Left renal pelvis (tissue), 4 donors: ENCODE measurements at places on chromosomes 7 and 10.

- DNase-seq = no peak
Measured at GRCh38 chr7:152568972-152569371, 107.0 kb downstream of the XRCC2 start.

- no peak for DNase-seq
Measured at GRCh38 chr7:88090671-88091070, 129.2 kb downstream of the SRI start.

GRCh38 chr10:68261132-68261856, 29.4 kb upstream of the ATOH7 start:
- DNase-seq = no peak

DNA sequence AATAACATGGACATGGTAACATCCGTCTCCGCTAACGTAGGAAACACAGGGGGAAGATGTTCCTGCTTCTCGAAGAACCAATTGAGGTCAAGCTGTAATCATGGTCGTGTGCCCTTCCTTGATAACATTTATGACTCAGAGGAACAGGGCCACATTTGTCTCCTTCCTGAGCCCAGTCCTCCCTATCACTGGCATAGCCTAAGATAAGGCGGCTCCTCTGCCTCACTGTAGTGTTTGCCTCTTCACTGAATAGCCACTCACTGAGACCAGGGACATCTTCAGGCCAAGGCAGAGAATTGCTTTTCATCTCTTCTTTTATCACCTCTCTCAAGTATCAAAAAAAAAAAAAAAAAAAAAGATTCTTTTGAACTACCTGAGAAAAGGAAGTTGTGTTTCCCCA, 5.4 kb upstream of the GRM8 start:
- no peak for DNase-seq

DNA sequence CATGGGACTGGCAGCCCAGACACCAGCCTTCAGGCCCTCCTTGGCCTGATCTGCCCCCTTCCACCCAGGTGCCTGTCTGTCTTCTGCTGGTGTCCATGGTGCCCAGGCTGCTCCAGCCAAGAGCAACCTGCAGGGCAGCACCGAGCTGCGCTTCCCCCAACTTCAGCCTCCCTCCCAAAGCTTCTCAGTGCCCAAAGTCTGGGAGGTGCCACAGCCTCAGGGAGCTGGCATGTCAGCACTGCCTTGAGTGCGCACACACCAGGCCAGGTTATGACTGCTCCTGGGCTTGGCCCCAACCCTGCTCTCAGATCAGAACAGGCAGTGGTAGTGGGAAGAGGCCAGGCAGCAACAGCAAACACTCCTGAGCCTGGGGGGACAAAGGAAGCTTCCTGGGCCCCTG, 304.6 kb upstream of the NRG3 start:
- DNase-seq = no peak

DNA sequence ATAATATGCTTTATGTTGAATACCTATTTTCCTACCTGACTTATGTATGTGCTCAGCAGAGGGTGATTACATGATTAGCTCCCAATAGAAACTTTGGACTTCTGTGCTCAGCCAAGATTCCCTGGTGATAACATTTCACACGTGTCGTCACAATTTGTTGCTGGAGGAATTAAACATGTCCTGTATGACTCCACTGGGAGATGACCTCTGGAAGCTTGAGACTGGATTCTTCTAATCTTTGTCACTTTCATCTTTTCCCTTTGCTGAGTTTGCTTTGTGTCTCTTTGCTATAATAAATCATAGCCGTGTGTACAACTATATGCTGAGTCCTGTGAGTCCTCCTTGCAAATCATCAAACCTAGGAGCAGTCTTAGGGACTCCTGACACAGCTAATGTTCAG, 120.9 kb upstream of the LRRTM3 start:
- DNase-seq = no peak

GRCh38 chr10:18261768-18262231, 121.6 kb downstream of the CACNB2 start:
- DNase-seq = no peak

DNA sequence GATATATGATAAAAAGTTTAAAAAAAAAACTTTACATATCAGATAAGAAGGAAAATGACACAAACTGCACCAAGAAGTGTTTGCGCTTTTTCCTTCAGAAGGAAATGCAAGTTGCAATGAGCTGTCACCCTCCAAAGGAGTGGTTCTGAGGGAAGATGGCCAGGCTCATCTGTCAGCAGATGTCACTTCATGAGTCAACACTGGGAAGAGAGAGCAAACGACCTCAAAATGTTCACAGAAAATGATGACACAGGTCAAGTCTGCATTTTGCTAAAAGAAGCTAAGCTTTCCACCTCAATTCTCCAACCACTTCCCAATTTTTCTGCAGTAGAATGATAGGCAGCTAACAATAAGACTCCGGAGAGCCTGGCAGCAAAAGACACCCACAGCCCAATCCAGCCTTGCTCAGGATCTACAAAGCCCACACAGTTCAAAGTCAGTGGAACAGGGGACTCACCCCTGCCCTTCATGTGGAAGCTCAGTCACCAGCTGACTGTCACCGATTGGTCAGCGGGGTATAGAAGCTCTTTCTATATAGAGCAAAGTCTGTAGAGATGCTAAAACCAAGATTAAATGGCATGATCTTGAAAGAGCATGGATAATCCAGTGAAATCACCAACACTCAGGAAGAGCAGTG, 155.1 kb upstream of the NEBL start:
- no peak for DNase-seq

GRCh38 chr10:24974976-24975375, 22.6 kb upstream of the PRTFDC1 start:
- no peak for DNase-seq

GRCh38 chr7:33024189-33024757, 38.3 kb downstream of the NT5C3A start:
- DNase-seq = no peak

GRCh38 chr10:126425489-126426065, 37.3 kb upstream of the ADAM12 start:
- DNase-seq = no peak

- no peak for DNase-seq
Measured at GRCh38 chr7:51255536-51256208, 60.9 kb downstream of the COBL start.

DNA sequence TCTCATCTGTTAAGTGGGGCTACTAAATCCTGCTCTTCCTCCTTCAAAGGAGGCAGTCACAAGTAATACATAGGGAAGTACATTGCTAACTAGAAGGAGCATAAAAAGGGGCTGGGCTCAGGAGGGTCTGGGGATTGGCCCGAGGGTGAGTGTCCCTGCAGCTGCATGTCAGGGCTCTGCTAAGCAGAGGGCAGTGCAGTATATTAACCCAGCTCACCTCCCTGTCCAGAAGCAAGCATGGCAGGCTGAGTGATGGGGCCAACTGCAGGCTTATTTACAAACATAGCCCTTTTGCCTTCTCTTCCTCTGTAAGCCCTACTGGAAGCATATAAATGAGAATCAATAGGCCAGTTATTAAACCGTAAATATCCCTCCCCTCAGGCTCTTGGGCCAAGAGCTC, 143.2 kb upstream of the PCBD1 start:
- no peak for DNase-seq

GRCh38 chr7:45679516-45679915, 105.3 kb downstream of the ADCY1 start:
- DNase-seq = no peak

DNA sequence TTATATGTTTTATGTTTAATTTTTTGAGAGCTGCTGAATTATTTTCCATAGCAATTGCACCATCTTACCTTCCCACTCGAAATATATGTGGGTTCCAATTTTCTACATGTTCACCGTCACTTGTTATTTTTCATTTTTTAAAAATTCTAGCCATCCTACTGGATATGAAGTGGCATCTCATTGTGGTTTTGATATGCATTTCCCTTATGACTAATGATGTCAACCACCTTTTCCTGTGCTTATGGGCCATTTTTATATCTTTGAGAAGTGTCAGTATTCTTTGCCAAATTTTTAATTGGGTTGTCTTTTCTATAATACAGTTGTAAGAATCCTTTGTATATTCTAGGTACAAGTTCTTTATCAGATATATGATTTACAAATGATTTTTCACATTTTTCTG, 27.8 kb downstream of the NHLRC2 start:
- DNase-seq = no peak

DNA sequence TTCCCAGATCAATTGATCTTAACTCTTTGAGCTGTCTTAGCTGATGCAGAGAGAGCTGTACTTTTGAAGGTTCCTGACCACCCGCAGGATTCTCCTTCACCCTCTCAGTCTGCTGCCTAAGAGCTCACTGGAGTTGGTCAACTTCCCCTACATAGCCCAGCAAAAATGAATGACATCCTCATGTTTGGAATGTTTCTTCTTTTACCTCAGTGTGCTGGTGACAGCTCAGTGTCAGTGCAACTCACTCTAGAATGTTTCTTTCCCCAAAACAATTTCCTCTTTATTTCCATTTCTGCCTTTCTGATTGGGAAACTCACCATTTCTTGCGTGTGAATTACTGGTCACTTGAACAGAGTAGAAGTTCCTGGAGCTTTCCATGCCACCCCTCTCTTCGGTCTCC, 48.7 kb downstream of the LSMEM1 start:
- no peak for DNase-seq

DNA sequence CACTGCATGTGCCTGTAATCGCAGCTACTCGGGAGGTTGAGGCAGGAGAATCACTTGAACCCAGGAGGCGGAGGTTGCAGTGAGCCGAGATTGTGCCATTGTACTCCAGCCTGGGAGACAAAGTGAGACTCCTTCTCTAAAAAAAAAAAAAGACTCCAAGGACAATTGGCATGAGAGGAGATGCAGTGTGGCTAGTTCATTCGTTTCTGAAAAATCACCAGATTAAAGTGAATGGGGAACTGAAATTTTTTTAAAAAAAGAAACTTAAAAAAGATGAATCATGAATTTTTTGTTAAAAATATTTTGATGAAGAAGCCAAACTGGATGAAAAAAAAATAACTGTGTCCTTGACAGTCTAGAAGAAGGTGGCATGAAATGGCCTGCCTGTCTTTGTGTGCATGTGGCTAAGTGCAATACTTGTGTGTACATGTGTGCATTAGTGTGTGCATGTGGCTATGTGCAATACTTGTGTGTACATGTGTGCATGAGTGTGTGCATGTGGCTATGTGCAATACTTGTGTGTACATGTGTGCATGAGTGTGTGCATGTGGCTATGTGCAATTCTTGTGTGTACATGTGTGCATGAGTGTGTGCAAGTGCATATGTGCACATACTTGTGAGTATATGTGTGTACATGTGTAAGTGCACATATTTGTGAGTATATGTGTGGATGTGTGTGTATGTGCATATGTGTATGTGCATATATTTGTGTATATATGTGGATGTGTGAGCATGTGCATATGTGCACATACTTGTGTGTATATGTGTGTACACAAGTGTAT, 391.7 kb upstream of the KLF6 start:
- no peak for DNase-seq

DNA sequence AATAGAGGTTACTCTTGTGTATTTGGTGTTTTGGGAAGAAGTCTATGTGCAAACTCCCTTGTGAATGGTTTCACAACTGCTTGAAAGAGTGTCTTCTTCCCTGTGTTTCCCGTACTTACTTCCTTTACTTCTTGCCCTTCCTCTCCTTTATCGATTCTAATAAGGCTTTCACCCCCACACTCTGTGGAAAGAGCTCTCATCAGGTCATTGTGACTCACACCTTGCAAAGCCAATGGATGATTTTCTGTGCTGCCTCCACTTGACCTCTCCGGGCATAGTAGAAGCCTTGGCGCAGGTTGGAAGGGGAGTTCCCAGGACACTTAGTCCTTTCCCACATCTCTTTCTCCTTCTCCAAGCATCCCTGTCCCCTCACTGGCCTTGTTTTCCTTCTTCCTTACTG, 6.2 kb upstream of the TSPAN15 start:
- no peak for DNase-seq

- no peak for DNase-seq
Measured at GRCh38 chr7:39880556-39880955, 69.5 kb upstream of the CDK13 start.

DNA sequence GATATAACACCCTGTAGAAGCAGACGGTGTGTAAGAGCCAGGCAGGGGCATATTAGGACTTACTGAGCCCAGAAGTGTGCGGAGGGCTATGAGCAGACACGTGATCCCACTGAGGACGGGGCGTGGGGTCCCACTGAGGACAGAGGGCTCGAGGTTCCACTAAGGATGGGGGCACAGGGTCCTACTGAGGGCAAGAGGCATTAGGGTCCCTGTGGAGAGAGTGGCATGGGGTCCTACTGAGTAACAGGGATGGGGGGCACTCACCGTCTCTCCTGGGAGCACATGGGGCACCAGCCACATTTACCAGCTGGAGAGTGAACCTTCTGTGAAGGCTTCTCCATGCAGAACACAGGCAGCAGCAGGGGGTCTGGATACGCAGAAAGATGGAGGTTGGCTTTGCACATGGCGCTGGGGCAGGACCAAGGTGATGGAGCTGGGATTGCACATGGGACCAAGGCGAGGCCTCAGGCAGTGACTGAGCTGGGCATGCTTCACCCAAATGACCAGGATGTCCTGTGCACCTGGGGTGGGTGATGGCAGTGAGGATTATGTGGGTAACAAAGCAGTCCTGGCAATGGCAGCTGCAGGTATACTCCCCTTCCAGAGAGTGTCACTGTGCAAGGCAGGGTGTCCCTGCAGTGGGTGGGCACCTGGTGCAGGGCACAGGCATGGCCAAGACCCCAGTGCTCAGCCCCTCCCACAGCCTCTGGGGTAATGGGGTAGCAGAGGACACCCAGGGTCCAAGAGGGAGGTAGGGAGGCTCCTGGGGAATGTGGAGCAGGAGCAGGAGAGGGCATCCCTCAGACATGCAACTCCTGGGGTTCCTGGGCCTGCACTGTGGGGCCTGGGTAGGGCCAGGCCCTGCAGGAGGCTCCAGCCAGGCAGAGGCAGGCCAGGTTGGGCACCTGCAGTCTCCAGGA, 278.1 kb downstream of the TCERG1L start:
- DNase-seq = no peak

DNA sequence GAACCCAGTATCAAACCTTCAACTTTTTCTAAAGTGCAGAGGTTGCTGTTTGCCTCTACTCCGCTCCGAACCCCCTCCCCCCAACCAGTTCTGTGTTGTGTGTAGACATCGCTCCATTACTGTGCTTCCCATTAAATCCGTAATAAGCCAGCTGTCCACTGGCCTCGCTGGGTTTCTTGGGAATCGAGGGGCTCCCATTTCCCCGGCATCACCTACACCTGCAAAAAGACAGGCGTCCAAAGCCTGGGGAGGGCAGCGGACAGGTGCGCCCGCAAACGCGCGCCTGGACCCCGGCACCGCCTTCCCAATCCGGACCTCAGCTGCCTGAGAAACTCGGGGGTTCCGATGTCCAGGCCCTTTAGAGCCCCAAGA, 631 bp downstream of the RTKN2 start:
- DNase-seq = no peak

DNA sequence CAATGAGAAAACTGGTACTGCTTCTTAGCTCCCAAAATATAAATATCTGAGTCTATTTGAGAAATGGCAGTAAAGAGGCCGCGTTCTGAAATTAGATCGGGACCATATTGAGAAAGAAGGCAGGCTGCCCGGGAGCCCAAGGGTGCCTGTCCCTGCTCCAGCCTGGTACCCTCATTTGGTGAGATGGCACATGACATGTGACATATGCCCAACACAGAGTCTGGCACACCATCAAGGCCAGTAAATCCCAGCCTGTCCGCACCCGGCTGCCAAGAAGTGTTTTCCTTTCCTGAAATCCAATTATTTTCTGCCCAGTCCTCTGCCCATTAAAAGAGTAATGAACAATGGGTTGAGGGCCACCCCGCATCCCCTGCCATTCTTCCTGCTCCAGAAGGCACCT, 66.4 kb downstream of the CDH23 start:
- no peak for DNase-seq

GRCh38 chr7:33157781-33158180, 28.4 kb downstream of the BBS9 start:
- DNase-seq = no peak
